NCI-H2081 (cell line): ENCODE measurements at places on chromosomes 5 and 9.

DNA sequence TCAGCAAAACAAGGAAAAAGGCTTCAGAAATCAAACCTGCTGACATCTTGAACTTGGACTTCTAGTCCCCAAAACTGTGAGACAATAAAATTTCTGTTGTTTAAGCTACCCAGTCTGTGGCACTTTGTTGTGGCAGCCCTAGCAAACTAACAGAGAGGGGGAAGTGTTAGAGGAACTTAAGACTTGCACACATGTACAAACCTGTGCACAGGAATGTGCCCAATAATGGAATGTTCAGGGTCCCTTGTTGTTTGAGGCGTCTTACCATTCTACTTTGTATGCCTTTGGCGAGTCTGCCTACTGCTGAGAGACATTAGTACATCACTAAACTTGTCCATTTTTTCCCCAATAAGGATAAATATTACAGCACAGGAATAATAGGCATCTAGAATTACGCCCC lies 160.3 kb downstream of the WDR70 start:
- DNase-seq, result no peak

- no peak for DNase-seq
Measured at GRCh38 chr5:151270599-151270998, 17.6 kb downstream of the GM2A start.

DNA sequence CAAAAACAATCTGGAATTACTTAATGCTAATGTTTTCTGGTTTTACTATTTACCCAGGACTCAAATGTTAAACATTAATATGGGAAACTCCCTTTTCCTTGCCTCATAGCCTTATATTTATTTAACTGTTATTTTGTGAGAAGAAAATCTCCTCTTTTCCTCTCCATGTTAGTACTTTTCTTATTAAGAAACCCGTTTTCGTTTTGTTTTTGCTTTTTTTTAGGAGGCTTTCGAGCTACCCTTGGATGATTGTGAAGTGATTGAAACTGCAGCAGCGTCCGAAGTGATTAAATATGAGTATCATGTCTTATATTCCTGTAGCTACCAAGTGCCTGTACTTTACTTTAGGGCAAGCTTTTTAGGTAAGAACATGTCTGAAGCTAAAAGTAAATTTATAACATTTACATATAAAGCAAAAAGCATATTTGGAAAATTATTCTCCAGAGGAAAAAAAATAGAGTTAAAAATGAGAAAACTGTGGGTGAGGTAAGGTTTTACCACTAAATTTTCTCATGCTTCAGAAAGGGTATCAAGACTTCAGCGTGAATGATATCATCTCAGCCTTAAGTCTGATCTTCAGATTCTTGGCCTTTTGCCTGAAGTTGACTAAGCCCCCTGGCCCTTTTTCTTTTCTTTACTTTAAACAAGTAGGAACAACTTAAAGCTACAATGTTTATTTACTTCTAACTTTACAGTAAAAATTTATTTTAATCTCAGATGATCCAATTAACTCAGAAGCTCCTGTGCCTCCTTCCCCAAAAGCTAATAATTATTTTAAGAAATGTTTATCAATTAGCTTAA lies 113.8 kb downstream of the RPS23 start:
- DNase-seq, result no peak

GRCh38 chr9:101626295-101626694 lies 31.5 kb upstream of the PPP3R2 start:
- no peak for DNase-seq
